ENCODE measurements at places on chromosomes 1 and 21.

DNA sequence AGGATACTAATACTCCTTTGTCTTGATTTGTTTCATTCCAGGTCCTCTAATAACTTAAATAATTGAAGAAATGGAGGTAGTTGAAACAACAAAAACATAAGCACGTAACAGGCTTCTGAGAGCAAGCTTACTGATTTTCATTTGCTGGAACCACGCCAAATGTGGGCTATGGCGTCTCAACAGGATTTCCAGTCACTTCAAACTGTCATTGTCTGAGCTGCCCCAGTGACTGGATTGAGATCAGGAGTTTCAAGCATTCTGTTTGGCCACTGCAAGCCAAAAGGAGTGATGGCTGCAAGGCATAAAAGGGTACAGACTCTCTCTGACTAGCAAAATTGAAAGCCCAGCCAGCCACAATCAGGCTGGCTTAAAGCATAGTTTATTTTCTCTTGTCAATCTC lies 289.9 kb downstream of the DPYD start:
- DNase-seq = no peak

- DNase-seq = peak; percentile 76
These were observed 26.8 kb downstream of the IFI44 start for GRCh38 chr1:78676347-78676982.

- peak; percentile 96 for DNase-seq
These were observed 201.0 kb downstream of the HS2ST1 start for GRCh38 chr1:87115317-87115890.

- DNase-seq = no peak
These were observed 27.5 kb downstream of the COA6 start for GRCh38 chr1:234400773-234401172.

DNA sequence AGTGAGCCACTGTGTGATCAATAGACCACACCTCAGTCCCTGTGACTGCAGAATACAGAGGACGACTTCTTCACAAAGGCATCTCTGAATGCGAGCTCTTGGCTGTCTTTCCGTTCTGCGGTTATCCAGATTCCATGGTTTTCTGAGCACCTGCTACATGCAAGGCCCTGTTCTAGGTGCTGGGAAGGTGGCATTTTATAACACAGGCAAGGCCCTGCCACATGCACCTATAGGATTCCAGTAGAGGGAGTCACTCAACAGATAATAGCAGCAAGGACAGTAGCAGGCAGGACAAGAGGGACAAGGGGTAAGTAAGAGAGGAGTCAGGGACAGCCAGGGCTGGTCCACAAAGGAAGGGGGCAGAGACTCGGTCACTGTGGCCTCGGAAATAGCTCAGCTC lies 9.0 kb downstream of the URB1 start:
- no peak for DNase-seq

DNA sequence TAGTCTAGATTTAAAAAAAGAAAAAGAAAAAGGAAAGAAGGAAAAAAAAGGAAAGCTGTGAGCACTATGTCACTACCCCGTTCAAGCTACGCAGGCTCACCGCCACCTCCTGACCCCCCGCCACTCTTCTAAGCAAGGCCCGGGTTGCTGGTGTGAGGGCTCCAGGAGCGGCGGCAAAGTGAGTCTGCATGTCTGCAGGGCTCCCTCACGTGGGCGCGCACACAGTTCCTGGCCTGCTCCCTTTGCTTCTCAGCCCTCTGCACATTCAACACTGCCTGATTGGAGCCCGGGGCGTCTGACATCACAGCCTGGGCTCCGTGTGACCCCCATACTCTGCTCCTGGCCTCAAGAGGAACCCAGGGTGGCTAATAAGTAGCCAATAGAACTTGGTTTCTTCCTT lies 81.4 kb upstream of the TLR5 start:
- no peak for DNase-seq

DNA sequence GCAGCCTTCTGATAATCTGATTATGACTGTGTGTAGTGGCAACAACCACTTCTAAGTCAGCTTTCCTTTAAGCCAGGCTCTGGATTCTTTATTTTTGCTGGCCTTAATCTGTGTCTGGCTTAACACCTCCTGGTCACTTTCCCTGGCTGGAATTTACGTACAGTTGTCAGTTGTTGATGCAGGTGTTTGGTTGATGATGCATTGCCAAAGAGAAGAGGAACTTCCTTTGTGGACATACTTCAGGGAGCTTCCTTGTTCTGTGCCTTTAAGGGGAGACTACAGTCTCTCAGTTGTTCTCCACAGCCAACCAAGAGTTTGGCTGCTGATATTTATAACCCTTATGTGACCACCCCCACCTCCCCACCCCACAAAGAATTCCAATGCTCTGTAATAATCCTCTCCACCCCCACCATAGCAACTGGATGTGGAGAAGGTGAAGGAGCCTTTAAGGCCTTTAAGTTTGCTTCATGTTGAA lies 96.0 kb upstream of the BMP8A start:
- DNase-seq = peak; percentile 96

GRCh38 chr1:212291505-212292134 lies 6.4 kb downstream of the PPP2R5A start:
- DNase-seq = peak; percentile 59

- DNase-seq = peak; percentile 50
These were observed 651.6 kb upstream of the ADGRL4 start for GRCh38 chr1:79657951-79658658.

GRCh38 chr1:226674892-226675714 lies 64.0 kb downstream of the ITPKB start:
- no peak for DNase-seq
